ENCODE measurements at places on chromosomes 5 and 9.

- no peak for DNase-seq
Observed at GRCh38 chr9:36888551-36888950, 145.5 kb downstream of the PAX5 start.

DNA sequence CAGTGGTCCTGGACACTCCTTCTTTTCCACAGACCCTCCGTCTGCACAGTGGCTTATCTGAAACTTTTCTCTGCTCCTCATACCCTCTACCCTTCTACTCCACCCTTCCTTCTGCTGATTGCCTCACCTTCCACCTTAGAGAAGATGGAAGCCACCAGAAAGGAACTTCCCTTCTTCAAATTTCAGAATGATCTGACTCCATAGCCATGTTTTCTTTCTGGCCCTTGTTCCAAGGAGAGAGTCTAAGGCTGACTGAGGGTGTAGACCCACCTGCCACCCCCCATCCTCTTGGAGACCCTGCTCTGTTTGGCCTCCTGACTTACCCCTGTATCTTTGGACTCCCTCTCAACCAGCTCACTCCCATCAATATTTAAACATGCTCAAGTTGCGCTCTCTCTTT lies 7.4 kb downstream of the SNX30 start:
- no peak for DNase-seq

DNA sequence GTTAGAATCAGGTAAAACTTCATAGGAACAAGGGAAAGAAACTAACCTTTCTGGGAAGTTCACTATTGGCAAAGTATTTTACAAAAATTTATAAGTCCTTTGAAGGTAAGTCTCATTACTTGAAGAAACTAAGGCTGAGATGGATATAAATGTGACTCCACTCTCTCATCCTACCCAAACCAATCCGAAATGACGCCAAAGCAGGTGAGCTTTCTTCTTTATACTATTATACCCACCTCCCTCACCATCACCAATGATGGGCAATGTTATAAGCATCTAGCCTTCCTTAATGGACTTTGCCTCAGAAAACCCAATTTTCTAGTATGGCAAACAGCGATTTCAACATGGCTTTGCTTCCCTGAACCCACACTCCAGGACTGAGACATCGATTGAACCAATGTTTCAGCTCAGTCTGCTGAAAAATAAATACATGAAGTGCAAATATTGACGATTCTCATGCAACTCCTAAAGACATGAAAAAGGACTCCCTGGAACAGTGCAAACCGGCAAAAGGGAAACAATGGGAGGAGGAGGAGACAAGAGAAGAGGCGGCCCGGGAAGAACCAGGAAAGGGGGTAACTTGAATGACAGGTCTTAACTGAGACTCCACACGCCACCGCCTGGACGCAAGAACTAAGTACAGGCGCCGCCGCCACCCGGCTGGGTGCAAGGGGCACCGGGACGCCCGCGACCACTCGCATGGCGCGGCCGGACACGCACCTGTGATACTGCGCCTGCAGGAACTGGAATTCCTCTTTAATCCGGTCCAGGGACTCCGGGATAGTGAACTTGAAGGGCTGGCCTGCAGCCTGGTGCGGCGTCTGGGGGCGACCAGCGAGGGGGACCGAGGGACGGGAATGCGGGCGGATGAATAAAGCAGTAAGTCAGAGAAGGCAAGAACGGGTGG lies 2.5 kb downstream of the TLE1 start:
- DNase-seq: peak; percentile 36

DNA sequence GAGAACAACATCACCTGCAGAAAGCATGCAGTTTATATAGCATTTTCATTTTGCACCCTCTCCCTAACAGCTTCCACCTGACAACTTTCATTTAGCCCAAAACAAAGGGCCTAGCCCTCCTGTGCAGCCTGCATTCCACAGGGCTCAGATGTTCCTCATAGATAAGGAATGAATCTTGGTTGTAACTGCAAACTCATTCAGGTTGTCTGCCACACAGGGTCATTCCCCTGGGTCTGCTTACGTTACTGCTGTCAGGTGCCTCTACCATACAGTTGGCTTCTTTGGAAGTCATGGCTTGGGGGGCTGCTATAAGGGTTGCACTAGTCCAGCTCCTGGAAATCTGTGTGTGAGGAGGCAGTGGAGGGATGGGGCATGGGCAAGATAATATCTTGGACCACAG lies 2.7 kb upstream of the DCP2 start:
- no peak for DNase-seq

DNA sequence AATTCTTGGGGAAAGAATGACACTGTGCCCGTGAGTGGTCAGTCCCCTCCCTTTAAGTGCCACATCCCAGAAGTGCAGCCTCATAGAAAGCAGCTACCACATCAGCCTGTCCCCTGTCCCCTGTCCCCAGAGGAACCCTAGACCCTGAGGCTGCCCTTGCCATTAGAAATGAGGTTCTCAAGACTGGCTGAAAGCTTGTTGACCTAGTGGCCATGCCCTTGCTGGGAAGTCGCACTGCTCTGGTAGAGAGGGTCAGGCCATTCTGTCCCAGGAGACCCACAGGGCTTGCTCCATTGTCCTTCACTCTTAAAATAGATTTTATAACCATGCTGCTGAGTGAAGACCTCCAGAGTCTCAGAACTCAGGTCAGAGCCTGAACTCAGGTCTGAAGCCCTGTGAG lies 184.5 kb downstream of the RGS3 start:
- DNase-seq: no peak

DNA sequence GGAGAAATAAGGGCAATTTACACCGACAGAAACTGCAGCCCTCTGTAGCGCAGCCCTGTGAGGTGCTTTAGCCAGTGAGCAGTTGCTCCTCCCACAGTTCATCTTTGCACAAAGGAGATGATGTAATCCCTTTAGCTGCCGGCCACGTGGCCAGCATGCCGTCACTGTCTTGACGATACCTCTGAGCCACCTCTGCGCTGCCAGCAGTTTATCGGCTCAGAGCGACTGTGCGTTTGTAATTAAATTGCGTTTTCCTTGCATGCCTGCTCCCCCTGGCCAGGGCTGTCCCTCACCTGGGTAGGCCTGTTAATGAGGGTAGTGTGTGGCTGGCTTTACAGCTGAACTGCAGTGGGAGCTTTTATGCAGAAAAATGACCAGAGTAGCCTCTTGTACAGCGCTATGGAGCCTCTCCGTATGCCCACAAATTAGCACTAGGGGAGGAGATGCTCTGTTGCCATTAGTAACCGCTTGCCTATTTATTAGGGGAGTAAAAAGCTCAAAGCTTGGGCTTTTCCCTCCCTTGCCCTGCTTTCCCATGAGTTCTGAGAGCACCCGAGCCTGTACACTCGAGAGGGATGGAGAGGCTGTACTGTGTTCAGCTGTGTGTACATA lies 107.0 kb downstream of the TRIO start:
- DNase-seq: no peak

DNA sequence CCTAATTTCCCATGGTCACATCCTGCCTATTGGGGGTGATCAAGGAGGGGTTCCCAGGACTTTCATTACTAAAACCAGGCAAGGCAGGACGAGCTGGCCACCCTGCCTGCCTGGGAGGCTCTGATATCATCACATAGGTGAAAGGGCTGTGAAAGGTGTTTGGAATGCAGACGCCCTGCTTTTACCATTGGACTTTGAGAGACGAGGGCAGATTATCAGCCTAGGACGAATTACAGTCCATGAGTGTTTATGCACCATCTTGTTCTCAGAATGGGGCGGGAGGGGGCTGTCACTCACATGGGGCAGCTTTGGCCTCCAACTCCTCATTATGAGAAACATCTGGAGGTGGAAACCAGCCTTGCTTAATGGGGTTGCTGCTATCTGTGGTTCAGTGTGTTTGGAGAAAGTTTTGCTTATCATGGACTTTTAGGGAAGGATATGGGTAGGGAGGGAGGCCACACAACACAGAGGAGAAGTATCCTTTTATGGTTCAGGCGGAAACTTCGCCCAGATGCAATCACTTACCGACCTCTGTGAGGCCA lies 69.8 kb upstream of the UBTD2 start:
- no peak for DNase-seq

GRCh38 chr5:152505442-152506042 lies 100.5 kb upstream of the NMUR2 start:
- no peak for DNase-seq

GRCh38 chr9:73179589-73179988 lies 27.9 kb downstream of the ANXA1 start:
- DNase-seq: no peak

DNA sequence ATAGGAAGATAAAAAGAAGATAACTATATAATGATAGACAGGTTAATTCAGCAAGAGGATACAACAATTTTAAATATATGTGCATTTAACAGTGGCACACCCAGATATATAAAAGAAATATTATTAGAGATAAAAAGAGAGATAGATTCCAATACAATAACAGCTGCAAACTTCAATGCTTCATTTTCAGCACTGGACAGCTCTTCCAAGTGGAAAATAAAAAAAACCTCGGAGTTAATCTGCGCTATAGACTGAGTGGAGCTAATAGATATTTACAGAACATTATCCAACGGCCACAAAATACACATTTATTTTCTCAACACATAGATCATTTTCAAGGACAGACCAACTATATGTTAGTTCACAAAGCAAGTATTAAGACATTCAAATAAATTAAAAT lies 1229.5 kb upstream of the CDH6 start:
- no peak for DNase-seq

DNA sequence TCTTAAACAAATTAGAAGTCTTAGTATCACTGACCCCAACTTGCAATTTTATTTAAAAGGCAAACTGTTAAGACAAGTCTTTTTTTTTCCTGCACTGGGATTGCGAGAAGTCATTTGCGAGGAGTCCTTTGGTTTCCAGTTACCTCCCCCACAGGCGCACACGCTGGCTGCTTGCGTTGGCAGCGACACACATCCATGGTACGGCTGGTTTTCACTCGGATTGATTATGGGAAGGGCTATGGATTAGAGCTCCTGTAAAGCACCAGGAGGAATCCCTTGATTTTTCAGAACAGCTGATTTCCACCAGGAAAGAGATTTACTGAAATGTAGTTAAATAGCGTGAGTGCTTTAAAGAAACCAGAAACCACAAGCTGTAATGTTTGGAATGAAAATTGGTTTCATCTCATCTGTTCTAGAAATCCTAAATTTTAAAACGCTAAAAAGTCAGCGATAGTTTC lies 737 bp downstream of the SLC1A3 start:
- no peak for DNase-seq

- no peak for DNase-seq
Observed at GRCh38 chr9:82353631-82354278, 365.2 kb downstream of the SPATA31D1 start.

- no peak for DNase-seq
Observed at GRCh38 chr9:127188396-127188795, 66.0 kb upstream of the ANGPTL2 start.

DNA sequence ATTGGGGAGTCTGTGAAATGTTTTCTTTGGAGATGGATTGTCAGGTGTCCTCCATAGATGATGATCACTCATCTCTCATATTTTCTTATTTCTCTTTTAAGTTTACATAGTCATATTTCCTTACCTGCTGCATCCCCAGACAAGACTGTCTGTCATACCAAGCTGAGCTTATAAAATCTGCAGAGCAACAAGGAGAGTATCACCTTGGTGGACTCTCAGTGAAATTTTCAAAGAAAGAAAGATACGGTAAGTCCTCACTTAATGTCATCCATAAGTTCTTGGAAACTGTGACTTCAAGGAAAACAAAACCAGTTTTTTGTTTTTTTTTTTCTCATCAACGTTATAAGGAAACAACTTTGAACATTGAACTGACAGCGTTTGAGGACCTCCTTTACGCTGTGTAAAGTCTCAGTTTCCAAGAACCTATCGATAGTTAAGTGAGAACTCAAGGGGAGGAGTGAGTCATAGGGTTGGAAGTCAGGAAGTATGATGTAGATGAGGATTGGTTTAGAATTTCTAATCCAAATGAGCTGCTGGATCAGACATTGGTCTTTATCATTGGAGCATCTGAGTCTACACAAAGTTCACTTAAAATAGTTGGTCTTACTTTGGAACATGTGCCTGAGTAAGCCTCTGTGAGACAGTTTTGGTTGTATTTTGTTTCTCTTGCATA lies 45.5 kb downstream of the SPIN1 start:
- DNase-seq: no peak

- DNase-seq: no peak
Observed at GRCh38 chr5:96714951-96715451, 52.8 kb downstream of the CAST start.

DNA sequence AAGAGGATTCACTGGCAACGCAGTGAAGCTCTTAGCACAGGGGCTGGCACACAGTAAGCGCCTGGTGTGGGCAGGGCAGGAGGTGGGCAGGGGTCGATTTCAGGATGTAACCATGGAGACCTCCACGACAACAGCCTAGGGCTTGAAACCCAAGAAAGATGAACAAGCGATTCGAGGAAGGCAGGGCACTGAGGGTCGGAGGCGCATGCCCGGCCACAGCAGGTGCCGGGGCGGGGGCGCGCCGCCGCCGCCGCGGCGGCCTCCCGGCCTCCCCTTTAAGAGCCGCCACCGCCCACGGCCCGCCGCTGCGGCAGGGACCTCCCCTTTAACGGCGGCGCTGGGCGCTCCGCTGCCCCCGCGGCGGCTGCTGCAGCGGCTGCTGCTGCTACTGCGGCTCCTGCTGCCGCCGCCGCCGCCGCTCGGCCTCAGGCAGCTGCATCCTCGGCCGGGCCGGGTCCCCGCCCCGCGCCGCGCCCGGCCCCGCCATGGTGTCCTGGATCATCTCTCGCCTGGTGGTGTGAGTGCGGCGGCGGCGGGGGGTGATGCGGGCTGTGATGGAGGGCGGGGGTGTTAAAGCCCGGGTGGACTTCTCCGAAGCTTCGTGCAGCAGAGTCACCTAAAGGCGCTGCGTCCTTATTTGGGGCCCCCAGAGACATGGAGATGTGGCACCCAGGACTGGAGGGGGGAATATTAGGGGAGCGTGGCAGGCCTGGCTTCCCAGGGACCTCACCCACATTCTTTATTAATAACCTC lies at the start of gene REEP2:
TSS of gene REEP2 (plus strand) at position 334 of the 753 bp plus-strand sequence. CDS start at position 486, 152 bp downstream.
- no peak for DNase-seq

GRCh38 chr5:132260051-132260450 lies 2.6 kb downstream of the PDLIM4 start:
- DNase-seq: no peak

DNA sequence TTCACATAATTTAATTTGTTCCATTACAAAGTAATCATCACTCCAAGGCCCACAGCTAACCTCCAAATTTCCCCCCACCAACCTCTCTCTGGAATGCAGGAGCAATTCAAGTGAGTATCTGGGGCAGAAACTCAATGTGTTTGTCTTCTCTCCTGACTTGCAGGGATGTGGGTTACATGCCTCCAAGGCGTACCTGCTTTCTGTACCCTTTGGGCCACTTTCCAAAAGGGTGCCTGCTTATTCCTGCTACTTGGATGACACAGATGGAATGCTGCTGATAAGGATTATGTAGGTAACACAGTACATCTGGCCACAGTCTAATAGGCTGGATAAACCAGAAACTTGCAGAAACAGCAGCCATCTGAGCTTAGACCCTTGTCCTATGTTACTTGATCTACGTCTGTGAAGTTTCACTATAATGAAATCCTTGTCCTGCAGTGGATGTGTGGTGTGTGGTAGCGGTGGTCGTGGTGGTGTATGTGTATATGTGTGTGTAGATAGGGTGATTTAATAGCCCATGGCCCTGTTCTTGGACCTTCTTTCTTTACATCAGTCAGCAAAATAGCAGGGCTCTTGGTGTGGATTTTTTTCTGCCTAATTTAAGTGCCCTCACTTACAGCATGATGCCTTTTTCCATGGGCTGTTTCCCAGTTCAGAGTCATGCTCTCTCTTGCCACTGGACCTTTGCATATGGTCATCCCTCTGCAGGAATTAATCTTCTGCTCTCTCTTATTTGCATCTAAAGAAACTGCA lies 175.9 kb downstream of the ZDHHC21 start:
- no peak for DNase-seq

GRCh38 chr9:99515093-99515492 lies 293.0 kb downstream of the SEC61B start:
- DNase-seq: no peak
